Tibial artery (tissue), 4 donors: ENCODE measurements at places on chromosomes 16 and 17.

DNA sequence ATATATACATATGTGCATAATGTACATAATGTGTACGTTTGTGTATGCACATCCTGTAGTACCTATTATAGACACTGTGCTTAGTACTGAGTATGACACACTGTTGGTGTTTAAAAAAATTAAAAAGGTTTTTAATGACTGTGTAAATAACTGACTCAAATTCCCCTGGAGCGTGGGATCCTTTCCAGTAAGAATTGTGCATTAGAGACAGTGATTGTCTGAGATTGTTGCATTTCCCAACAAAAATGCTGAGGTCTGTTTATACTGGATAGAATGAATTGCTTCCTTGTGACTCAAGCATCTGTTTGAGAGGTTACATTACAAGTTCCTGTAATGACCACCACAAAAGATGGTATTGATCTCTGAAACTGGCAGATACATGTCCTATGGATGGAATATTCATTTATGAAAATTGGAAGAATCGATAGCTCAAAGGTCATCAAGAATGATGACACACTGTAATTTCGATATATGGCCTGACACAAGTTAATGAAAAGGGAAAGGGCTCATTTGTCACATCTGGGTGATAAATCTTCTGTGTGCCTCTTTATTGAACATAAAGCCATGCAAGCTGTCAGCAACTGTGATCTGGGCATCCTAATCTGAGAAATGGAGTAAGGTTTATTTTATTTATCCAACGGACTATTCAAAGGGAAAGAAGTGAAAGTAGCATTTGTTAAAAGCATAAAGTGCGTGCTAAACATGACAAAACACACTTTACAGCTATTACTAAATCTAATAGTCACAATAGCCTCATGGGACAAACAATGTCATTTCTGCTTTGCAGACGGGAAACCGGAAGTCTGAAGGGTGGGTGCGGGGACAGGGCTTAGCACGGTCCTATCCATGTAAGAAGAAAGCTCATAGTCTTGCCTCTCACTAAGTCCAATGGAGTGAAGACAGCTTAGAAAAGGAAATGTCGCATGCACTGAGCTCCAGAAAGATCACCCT, 228.8 kb downstream of the CDH11 start:
- no peak for DNase-seq

DNA sequence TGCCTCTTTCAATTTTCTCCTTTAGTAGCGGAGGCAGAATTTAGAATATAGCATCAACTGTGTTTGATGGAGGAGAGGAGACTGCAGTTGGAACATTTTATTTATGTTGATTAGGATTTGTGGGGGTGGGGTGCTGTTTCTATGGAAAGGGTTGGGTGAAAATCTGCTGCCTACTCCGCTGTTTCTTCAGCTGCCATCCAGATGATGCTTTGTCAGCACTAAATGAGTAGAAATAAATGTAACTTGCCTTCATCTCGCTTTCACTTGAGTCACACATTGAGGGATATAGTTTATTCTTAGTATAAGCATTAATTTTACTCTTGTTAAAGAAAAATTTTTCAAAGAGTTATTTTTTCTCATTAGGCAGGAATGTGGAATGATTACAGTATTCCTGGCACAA, 42.1 kb downstream of the ABHD15 start:
- DNase-seq: no peak

DNA sequence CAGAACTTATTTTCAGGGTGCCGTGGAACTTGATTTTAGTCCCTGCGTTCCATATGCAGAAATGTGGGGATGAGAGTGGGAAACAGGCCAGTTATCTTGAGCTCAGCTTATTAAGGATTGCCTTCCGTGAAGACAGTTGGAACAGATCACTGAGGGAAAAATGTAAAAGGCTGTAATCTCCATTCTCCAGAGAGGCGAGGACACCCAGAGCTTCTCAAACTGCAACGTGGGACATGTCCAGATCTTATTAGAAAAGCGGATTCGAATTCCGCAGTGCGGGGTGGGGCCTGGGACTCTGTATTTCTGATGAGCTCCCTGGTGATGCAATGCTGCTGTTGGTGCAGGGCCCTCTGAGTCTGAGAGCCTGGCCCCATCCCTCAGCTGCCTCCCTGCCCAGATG, 185.6 kb upstream of the CIBAR2 start:
- no peak for DNase-seq

DNA sequence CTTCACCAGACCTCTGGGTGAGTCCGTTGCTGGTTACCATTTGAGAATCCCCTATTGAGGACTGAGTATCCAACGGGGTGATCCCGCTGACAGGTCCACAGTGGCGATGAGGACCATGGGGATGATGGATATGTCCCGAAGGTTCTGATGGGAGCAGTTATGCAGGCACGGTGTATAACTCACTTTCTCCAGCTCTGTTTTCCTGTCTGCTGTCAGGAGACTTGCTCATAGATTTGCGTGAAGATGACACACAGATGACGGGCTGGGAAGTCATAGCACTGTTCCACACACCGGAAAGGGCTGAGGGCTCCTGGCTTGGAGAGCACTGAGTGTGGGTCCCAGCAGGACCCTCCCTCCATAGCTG, 22.2 kb upstream of the ADCY7 start:
- DNase-seq: no peak

DNA sequence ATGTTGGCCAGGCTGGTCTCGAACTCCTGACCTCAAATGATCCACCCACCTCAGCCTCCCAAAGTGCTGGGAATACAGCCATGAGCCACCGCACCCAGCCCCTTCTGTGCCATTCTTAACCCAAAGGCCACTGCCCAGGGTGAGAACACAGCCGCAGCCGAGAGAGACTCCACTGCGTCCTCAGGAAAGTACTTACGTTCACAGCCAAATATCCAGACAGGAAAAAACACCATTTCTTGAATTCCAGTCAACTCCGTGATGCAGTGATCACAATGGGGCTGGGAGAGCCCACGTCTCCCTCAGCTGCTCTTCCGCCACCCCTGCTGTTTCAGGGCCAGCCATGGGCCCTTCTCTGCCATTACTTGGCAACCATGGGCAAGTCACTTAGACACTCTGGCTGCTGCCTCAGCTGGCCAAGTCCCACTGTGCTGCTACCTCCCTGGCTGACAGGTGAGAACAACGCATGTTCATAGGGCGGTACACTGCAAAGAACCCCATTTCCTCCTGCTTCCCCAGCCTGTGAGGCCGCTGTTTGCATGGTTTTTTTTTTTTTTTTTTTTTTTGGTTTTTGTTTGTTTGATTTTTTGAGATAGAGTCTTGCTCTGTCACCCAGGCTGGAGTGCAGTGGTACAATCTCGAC, 4.3 kb downstream of the CDIP1 start:
- DNase-seq: no peak

DNA sequence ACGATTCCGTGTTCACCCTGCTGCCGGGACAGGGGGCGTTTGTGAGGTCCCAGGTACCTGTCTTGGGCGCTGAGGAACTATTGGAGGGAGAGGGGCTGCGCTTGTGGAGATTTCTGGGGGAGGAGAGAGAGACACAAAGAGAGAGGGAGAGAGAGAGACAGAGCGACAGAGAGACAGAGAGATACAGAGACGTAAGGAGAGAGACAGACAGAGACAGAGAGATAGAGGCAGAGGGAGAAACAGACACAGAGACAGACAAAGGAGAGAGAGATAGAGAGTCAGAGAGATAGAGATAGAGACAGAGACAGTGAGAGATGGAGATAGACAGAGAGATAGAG, 24.5 kb upstream of the ITGAX start:
- no peak for DNase-seq

- no peak for DNase-seq
These were observed 102.7 kb downstream of the CLEC16A start for GRCh38 chr16:11047057-11047456.

DNA sequence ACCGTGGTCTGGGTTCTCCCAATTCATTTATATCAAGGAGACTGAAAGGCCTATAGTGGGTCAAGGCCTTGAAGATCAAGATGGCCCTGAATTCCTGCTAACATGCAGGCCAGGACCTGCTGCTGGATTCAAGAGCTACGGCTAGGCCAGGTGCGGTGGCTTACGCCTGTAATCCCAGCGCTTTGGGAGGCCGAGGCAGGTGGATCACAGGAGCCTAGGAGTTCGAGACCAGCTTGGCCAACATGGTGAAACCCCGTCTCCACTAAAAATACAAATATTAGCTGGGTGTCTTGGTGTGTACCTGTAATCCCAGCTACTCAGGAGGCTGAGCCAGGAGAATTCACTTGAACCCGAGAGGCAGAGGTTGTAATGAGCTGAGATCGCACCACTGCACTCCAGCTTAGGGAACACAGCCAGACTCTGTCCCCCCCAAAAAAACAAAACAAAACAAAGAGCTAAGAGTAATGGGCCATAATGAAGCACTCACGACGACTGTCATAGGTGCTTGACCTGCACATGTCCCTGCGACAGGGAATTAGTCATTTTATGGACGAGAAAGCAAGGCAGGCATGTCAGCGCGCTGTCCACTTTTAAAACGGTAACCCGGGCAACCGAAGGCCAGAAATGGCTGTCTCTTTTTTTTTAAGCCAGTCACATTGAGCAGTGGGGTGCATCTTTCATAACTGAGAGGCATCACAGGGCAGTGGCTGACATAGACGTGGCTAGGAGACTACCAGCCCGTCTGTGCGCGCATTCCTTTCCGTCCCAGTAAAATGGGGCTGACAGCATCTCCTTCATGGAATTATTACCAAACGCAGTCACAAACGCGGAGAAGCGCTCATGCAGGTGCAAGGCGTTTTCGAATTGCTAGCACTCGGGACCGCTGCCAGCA, 1.0 kb upstream of the FBRS start:
- DNase-seq: no peak

DNA sequence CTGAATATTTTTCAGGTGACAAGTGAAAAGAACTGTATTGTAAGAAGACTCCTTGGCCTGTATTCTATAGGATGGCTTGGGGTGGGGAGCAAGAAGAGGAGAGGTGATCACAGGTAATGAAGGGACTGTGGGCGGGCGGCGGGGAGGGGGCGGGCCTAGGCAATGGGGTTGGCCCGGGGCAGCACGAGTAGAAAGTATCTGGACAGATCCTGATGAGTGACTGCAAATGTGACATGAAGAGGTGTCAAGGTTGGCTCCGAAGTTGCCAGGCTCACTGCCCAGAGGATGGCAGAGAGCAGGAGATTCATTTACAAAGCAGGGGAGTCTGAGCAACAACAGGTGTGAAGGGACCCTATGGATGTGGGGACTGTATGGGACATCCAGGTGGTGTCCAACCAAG, 10.8 kb upstream of the G6PC1 start:
- DNase-seq: no peak

DNA sequence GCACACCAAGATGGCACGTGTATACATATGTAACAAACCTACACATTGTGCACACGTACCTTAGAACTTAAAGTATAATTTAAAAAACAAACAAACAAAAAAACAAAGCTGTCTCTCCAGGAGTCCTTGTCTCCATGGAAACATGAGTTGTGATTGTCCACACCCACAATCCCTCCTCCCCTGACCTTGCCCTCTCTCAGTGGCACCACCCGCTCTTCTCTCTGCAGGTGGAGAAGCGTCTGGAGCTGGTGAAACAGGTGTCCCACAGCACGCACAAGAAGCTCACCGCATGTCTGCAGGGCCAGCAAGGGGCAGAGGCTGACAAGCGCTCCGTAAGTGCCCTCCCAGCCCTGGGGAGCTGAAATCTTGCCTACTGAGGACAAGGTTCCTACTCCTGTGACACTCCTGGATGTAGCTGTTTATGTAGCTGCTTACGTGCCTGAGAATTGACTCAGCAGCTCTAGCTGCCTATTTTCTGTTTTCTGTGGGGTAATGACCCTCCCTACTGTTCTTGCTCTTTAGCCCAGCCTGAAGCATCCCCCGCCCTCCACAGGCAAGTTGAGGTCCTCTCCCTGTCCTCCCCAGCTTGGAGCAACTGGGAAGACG, 107.0 kb downstream of the ARHGAP44 start:
- DNase-seq: no peak

- DNase-seq: no peak
These were observed 17.1 kb downstream of the SPG7 start for GRCh38 chr16:89525146-89525913.

DNA sequence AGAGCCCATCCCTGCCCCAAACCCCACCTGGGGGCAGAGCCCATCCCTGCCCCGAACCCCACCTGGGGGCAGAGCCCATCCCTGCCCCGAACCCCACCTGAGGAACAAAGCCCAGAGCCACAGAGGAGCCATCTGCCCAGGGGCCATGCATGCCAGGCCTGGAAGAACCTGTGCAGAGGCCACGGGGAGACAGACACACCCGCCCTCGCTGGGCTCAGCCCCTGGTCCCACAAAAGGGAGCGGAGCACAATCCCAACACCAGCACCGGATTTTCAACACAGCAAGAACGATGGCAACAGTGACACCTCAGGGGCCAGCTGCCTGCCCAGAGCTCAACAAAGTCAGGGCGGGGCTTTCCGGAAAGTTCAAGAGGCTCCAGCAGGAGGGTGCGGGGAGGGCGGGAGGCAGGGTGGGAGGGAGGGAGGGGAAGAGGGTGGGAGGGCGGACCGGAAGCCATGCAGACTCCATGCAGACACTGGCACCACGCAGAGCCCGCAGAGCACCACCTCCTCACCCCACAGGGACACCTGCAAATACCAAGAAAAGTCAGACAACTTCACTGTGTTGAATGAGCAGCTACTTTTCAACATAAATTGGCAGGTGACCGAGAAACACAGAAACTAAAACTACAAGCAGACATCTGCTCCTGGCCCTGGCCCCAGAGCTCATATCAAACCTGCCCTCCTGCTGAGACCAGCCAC, 27.9 kb upstream of the C16orf95 start:
- no peak for DNase-seq

DNA sequence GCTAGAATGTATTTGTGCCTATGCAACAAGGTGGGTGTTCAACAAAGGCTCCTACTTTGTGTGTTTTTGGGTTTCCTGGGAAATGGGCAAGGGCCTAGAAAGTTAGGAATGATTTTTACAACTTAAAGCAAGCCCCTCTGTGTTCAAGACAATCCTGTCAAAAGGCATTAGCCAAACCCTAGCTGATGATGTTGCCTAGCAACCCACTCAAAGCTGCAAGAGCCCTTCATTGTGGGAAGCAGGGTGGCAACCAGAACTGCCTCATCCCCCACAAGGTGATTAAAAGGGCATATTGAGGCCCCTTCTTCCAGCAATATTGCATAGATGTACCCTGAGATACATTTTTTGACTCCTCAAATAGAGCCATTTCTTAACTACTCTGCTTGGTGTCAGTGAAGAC, 16.0 kb upstream of the RASL10B start:
- no peak for DNase-seq

DNA sequence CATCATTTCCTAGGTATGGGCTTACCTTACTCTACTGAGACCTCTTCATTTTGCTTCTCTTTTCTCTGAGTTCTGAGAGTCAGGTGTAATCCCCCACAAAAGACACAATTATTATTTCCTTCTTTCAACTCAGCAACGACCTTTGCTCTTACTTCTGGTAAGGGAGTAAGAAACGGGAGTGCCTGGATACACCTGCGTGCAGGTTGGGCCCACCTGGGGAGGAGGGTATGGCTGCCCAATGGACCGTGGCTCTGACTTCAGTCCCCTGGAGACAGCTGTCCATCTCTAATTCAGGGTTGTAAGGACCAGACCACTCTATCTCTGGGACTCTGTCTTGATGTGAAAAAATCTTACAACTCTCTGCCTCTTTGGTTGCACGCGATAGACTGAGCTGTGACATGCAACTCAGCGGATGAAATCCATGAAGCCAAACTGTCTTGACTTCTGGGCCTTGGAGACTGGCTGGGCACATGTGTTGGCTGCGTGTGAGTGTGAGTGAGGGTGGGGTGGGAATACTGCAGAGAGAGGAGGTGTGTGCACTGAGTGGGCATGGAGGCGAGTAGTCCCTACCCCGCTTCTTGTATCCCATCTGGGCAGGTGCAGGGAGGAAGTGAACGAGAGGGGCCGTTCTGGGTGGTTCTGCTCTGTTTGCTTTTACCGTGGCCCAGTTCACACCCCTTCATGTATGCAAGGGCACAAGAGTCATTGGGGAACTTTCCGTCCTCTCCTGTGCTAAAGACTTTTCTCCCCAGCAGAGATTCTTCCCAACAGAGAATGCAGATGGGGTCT, 1.2 kb downstream of the TMEM238L start:
- no peak for DNase-seq
